Mammary epithelial cell (primary cell): ENCODE measurements at places on chromosomes 6 and 20.

GRCh38 chr6:135869857-135870256 lies 18.4 kb downstream of the PDE7B start:
- peak; percentile 13 for DNase-seq

DNA sequence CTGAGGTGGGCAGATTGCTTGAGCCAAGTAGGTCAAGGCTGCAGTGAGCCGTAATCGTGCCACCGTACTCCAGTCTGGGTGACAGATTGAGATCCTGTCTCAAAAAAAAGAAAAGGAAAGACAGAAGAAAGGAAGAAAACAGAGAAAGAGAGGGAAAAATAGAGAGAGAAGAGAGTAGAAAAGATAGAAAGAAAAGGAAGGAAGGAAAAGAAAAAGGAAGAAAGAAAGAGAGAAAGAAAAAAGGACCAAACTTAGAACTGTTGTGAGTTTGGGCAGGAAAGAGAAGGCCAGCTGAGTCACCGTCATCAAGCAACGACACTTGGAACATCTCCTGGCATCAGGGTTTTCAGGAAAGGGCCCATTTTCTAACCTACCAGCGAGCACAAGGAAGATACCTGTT lies 96.0 kb upstream of the AKAP12 start:
- no peak for DNase-seq

DNA sequence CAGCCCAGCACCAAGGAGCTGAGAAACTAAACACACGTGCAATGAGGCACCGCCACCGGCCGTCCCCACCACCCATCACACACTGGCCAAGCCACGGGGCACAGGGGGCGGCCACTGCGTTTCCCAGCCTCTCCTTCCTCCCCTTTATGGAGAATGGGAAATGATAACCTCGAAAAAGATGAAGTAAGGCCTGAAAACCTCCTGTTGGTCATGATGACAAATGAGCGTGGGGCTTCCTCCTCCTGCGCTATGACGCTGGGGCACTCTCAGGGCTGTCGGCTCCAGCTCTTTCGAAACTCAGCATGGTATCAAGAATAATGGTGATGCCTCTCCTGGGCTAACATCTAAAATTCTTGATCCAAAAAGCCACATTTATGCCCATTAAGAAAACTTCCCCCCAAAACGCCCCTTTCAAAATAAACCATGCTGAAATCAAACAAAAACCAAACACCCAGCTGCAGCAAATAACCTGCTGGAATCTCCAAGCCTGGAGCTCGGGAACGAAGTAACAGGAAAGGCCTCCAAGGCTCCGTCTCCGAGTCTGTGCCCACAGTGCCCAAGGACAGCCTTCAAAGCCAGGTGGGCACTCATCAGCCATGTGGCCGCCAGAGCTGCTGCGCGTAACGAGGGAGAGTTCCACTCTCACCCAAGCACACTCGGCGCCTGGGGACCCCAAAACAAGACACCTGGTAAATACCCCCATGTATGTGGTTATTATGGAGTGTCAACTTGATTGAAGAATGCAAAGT lies 50.0 kb downstream of the TAF4 start:
- DNase-seq, result no peak

DNA sequence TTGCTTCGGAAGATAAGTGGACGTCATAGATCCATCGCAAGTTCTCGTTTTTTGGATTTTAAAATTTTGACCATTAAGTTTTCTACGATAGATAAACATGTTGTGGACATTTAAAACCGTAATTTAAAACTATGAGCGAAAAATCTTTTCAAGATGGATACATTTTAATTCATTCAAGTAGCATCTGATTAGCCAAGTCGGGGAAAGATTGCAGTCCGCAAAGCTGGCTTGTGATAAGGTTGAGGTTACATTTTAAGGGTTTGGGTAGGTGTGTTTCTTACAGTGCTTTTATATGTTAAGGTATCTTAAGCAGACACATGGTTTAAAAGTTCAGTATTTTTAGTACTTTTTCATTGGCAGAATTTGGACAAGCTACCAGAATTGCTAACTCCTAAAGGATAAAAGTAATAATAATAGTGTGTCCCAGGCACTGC lies 1.2 kb downstream of the WTAP start:
- peak; percentile 5 for DNase-seq

DNA sequence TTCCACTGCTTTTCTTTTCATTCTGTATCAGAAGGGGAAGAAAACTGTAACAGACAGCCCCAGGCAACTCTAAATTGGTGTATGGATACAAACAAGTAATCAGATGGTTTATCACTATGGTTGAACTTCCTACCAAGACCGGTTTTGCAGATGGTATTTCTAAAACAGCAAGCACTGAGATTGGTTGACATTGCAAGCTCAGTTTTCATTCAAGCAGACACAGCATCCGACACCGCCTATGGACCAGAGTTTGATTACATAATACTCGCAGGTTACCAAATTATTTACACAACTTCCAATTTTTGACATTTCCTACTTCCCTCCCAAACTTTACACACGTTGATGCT lies 209.9 kb downstream of the ALDH8A1 start:
- DNase-seq, result no peak

GRCh38 chr20:36385503-36385902 lies 79.4 kb downstream of the DLGAP4 start:
- DNase-seq, result no peak

DNA sequence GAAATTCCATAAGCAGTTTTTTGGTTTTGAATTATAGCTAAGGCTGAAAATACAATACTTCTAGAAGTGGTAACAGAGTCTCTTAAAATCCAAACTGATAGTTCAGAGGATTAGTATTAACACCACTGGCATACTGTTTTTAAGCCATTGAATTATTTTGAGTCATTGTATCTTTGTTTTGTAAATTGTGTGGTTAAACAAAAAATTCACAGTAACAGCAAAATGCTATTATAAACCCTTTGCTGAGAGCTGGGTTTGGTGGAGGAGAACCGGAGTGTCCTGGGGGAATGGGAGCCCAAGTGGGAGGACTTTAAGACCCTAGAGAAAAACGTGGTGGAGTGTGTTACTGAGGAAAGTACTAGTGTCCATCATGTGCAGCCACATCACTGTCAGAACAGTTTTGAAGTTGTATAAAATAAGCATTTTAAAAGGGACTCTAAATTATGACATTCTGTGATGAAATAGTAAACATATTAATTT lies 125.1 kb downstream of the LRRC1 start:
- DNase-seq, result no peak

DNA sequence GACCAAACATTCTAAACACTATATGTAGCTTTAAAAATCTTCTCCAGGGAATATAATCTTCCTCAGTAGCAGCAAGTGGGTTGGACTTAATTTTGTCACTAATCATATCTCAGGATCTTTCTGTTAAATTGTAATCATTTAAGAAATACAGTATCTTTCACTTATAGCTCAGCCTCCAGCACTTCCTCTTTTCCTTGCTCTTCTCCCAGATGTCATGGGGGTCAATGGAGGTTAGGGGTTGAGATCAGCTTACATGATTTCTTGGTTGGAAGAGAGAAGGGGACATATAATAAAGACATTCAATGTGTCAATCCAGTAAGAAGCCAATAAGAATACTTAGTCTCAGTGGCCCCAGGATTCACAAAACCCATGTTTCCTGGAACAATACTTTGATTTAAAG lies 15.7 kb upstream of the REPS1 start:
- DNase-seq, result no peak

- DNase-seq, result no peak
Measured at GRCh38 chr20:15847196-15847784, 726.0 kb downstream of the KIF16B start.

DNA sequence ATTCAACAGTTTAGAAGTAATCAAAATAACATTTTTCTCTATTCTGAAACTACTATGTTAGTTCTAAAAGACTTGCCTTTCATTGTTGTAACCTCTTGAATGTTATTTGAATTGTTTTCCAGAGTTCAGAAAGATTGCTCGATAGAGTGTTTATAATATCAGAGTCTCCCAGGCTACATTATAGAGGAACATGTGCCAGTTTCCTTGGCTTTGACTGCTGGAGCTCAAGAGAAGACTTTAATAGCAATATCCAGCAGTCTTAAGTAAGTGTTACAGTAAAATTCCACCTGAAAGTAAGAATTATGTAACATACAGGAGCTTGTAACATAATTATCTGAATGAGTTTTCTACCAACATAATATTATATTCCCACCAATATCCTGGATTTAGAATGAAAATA lies 991.8 kb upstream of the ADGRB3 start:
- no peak for DNase-seq

DNA sequence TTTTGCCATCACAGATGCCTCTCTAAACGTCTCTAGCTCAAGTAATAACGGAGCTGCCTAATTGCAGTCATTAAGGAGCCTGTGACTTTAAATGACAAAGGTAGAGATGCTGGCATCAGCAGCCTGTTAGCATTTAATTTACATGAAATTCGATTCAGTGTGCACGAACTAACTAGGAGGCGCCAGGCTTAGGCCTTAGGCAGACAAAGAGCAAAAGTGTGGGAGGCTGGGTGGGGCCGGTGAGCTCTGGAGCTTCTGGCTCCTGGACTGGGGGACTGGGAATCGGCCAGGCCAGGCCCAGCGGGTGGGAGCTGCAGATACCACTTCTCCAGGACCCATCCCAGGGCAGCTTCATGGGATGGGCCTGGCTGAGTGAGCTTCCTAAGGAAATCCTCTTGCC lies 170.0 kb upstream of the AGPAT4 start:
- DNase-seq, result no peak

DNA sequence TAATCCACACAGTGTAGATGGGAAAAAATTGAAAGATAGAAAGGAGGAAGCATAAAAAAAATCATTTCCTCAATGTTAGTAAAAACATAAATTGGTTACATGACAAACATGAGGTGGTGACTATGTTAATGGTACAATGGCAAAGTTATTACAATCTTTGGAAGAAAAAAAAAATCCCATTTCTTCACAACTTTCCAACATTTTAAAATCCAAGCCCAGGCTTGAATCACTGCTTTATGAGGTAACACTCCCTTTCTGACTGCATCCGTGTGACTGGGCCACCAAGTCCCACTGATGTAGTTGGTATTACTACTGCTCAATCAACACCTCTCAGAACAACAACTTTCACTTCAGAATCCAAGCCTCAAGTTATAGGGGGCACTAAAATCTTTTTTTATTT lies 160.4 kb downstream of the BTBD9 start:
- DNase-seq, result no peak

GRCh38 chr6:107941627-107942026 lies 16.4 kb downstream of the SEC63 start:
- no peak for DNase-seq

DNA sequence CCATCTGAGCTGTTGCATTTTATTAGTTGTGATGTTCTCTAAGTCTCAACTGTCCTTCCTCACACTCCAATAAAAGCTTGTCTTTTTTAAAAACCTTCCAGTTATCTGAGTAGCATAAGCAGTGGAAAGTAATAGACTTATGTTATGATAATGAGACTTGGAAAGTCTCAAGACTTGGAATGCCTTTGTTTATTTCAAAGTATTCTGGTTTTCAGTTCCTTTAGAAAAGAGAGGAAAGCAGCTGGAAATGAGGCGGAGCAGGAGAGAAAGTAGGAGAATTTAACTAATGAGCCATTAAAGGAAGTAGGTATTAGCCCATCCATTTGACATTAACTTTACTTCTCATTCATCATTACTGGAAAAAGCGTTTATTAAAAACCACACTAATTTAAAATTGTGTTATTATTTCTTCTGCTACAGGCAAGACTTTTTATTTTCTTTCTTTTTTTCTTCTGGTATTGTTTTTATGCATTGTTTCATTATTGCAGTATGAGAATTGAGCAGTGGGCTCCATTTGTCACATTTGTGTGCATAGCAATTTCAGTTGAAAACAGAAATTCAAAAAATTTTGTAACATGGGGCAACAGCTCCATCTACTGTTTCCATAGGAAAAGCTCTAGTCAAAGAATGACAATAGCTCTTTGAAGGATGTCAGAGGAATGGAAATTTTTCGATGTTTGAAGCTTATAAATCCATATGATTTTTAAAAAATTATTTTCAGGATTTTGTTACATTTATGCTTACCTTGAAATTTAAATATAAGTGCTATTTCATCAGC lies 194.8 kb downstream of the COL9A1 start:
- DNase-seq, result peak; percentile 8
